ENCODE measurements at places on chromosomes 5 and 9.

DNA sequence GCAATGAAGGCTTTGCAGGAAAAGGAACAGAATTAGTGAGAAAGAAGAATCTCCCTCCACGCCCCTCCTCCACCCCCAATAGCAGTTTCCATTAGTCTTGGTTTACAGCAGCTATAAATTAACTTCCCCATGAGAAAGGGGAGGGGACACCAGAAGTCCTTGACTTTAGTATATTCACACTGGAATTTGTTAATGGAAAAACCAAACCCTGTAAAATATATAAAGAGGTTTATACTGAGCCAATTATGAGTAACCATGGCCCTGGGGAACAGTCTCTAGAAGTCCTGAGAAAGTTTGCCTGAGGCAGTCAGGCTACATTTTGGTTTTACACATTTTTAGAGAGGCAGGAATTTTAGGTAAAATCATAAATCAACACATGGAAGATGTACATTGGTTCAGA, 88.5 kb downstream of the ALDH1A1 start:
- no peak for DNase-seq

GRCh38 chr5:170247363-170247762, 14.6 kb downstream of the C5orf58 start:
- DNase-seq: no peak

DNA sequence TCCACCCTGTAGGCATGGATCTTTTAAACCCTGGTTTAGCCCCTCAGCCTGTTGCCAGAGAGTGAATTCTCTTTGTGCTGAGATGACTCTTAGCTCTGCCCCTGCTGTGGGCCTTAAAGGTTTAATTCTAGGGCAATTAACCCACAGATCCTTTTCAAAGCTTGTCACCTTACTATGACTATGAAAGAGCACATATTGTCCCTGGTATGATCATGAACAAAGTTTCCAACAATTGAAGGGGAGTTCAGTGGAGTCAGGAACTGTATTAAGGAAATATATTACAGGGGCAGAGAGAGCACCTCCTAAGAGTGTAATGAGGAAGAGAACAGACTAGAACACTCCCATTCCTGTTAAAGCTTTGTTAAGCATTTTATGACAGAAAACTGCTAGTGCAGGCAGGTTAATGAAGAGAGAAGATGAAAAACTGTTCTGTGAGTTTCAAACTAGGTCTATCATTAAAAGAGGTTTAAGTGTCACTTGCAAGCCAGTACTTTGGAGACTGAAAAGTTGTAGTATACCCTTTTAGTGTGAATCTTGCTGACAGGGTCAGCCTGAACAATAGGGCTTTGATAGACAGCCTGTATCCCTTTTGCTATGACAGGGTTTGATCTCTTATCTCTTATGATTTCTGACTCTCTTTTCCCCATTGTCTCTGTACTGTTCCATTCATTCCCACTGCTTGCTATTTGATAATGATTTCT, 104.2 kb upstream of the ELL2 start:
- no peak for DNase-seq

DNA sequence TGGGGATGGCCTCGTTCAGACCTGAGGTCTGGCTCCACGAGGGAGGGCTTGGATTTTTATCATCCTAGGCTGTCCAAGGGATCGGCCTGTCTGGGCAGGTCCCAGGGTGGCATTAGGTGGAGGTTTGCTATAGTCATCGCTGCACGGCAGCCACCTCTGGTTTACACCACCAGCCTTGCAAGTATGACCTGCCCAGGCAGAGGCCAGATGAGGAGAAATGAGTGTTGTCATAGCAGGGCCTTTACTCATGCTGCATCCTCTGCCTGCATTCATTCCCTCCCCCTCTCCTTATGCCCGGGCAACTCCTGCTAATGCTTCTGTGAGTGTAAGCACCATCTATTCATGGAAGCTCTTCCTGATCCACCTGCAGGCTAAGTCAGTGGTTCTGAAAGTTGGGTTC, 15.3 kb upstream of the NDST1 start:
- no peak for DNase-seq

GRCh38 chr5:71456362-71456743, 902 bp downstream of the BDP1 start:
- no peak for DNase-seq

DNA sequence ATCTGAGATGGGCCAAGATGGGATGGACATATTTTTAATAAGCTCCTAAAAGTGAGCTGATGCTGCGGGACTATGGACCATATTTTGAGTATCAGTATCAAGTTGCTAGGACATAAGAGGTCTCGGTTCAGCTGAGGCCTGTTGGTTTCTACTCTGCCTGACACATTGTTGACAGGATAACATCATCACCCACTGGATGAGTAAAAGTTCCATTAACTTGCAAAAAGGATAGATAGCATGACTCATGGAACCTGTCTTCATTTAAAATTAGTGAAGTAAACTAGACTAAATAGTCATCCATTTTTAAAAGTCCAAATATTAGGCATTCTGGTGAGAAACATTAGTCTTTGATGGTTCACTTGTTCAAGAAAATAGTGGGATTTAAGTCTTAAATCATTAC, 33.3 kb downstream of the PARP8 start:
- no peak for DNase-seq

- no peak for DNase-seq
Observed at GRCh38 chr9:125337236-125337635, 75.6 kb downstream of the GAPVD1 start.

- no peak for DNase-seq
Observed at GRCh38 chr9:127954831-127955293, 17.2 kb upstream of the DPM2 start.

GRCh38 chr5:123176938-123177275, 87.9 kb downstream of the PRDM6 start:
- no peak for DNase-seq

DNA sequence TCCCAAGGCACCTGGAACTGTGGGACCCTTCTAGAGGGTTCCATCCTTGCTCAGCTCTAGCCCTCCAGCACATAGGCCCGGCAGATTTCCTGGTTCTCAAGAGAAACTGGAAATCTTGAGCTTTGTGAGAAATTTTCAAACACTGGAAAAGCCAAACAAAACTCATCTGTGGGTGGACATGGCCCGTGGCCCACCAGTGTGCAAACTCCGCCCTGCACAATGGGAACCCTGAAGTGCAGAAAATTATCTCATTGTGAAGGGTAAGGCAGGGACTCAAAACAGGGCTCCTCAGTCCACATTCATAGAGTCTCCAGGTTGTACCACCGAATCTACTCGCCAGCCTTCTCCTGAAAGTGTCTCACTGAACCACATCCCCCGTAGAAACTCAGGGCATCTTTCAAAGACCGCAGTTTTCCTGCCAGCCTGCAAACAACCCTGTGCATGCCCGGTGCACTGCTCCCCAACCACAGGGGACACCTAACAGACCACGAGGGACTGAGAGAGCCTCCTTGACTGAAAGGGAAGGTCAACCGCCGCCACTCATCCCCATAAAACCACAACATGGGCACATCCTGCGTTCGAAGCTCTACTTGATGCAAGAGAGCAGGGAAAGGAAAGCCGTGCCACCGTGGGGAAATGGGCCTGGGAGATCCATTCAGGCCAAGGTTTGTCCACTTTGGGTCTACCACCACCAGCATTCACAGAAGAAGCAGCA, 18.1 kb downstream of the ADAMTS2 start:
- DNase-seq: no peak

GRCh38 chr9:98909935-98910334, 33.8 kb upstream of the COL15A1 start:
- DNase-seq: no peak

- DNase-seq: no peak
Observed at GRCh38 chr5:93595420-93596147, 12.6 kb downstream of the NR2F1 start.

DNA sequence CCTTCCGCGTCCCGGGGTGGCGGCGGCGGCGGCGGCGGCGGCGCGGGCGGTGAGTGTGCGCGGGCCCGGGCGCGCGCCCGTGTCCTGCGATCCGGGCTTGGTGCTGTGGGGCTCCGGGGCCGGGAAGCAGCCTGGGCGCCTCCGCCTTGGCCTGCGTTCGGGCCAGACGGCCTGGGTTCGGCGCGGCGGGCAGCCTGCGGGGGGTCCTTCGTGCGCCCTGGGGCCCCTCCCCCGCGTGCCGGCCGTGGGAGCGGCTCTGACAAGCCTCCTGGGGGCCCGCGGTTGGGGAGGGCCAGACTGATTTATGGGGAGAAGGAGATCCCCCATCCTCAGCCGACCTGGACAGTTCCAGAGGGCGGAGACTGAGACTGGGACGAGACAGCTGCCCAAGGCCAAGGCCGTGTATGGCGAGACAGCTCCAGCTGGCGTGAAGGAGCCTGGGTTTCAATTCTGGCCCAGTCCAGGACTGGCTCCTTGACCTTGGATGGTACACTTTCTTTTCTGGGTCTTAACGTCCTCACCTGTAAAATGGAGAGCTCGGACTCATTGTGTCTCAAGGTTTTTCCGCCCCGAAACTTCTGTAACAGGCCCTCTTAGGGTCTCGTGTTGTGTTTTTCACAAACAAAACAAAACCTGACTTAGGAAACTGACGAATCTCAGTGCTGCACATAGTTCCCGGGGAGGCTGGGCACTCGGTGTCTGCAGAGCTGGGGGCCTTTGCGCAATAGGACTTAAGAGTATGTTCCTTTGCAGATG, 603 bp downstream of the TMEM268 start:
- DNase-seq: peak; percentile 70
